Activated CD4-positive, CD25-positive, alpha-beta regulatory T cell treated with anti-CD3 and anti-CD28 coated beads, Interleukin-2, amount 50 U/mL, for 72 hours (primary cell): ENCODE measurements at places on chromosomes 6 and 20.

GRCh38 chr20:25318471-25319240, 70.8 kb downstream of the PYGB start:
- DNase-seq: no peak

- no peak for DNase-seq
These were observed 329.0 kb downstream of the GRIK2 start for GRCh38 chr6:101722471-101722870.

- DNase-seq: no peak
These were observed 73.9 kb downstream of the AHI1 start for GRCh38 chr6:135423649-135424128.

GRCh38 chr6:154605178-154605881, 94.8 kb upstream of the CNKSR3 start:
- DNase-seq: no peak

- DNase-seq: no peak
These were observed 850.8 kb downstream of the EPHA7 start for GRCh38 chr6:92568541-92568940.

GRCh38 chr6:112149719-112150263, 62.4 kb downstream of the FAM229B start:
- no peak for DNase-seq

- no peak for DNase-seq
These were observed 46.2 kb downstream of the MYB start for GRCh38 chr6:135227349-135227748.

- no peak for DNase-seq
These were observed 93.7 kb downstream of the NDUFAF5 start for GRCh38 chr20:13878566-13878965.

- DNase-seq: no peak
These were observed 954.3 kb downstream of the KIF16B start for GRCh38 chr20:15618912-15619311.

DNA sequence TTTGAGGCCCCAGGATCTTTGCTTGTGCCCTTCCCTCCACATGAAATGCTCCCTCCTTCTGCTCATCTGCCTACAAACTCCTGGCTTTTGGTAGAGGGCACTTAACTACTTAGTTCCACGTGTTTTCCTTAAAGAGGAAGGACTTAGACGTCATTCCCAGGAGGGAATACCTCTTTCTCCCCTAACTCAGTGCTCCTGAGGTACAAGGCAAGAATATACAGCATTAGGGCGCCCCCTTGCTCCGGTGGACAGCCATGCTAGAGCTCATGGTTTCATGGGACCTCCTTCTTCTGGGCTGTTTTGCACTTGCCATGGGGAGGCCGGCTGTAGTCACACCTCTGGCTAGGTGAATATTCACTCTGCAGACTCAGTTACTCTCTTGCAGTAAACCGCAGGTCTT, 93.8 kb upstream of the LY86 start:
- DNase-seq: no peak

GRCh38 chr6:57267586-57268293, 45.6 kb upstream of the RAB23 start:
- DNase-seq: no peak

DNA sequence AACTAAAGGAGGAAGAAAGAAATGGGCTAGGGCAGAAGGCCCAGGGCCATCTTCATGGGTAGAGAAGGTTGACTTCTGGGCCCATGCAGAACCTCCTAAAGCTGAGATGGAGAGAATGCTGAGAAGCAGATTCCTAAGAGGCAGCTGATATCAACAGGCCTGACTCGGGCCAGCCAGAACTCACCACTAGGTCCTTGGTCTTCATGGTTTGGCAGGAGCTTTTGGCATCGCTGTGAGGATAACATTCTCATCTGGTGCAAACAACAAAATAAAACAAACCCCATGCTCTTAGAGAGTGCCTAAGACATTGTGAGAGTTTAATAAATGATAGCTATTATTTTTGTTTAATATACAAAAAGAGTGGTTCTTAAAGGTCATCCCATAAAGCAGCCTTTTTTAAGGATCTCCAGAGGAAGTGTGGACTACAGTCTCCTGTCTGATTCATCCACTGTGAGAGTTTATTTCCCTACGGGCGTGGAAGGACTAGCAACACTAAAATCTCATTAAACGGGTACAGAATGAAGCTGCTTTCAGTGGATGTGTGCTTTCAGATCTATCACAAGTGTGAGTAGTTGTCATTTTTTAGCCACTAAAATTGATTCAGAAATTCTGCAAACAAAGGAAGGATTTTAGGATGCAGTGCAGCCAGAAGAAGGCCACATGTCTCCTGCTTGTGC, 160.0 kb downstream of the PLCB4 start:
- no peak for DNase-seq

- no peak for DNase-seq
These were observed 4.8 kb upstream of the RBPJL start for GRCh38 chr20:45301824-45302271.

- no peak for DNase-seq
These were observed 190.4 kb upstream of the DTNBP1 start for GRCh38 chr6:15853259-15853658.

GRCh38 chr6:162157167-162157870, 570.2 kb downstream of the PRKN start:
- no peak for DNase-seq

DNA sequence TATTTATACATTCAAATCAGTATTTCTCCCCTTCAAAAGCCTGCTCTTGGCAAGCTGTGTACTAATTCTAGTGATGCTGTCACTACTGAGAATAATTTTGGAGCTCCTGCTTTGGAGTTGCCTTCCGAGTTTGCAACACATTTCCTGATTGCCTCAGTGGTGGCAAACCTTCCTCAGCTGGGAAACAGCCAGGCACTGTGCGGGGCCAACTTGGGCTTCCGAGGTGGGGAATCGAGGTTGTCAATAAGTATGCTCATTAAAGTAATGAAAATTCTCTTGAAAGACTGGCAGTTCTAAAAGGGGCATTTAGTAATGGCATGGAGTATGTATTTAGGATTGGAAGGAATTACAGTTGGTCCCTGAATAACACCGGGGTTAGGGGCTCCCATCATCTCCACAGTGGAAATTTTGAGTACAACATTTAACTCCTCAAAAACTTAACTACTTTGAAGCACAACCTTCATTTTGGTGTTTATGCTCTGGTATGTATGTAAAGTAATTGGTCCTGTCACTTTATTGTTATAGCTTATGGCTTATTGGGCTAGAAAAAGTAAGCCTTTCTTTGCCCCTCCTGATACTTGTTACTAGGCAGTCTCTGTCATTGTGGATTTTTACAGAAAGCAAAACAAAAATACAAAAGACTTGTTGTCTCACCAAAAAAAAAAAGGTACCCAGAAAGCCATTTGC, 2.7 kb downstream of the PAQR8 start:
- DNase-seq: no peak

DNA sequence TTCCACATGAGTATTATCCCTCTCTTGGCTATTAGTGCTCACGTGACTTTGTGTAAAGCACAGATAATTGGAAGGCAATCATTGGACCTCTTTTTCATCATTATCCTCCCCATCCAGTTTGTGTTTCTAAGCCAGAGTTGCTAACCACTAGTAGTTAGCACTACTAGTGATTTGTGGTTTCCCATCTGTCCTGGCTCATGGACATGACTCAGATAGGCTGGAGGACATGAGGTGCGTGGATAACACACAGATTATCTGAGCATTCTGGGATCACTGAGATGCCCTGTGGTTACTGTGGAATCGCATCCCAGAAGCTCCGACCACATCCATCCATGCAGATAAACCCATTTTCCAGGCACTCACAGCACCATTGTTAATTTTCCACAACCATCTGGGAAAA, 123.8 kb upstream of the NAA20 start:
- no peak for DNase-seq

DNA sequence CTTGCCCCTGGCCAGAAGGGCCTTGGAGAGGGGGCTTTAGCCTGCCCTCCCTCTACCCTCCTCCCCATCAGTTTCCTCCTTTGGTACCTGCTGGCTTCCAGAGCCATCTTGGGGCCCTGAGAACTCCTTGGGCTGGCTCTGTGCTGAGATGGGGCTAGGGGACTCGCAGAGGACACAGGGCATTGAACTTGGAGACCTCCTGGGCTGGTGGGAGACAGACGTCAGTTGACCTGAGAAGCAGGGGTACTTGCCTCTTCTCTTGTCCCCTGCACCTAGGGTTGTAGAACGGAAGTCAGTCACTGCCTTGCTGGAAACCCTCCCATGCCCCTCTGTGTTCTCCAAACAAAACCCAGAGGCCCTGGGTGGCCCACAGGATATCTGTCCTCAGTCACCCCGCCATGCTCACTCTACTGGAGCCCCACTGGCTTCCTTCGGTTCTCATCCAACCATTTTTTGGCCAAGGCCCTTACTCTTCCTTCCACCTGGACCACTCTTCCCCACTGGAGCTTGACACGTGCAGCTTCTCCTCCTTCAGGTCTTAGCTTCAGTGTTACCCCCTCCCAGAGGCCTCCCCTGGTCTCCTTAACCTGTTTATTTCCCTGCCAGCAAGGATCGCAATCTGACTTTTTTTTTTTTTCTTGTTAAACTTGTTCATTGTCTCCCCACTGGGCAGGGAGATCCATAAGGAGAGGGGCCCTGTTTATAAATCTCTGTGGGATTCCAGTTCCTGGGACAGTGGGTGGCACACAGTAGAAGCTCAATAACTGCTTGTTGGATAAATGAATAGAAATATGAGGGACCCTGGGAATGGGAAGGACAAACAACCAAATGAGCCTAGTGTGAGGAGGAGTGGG, 971 bp downstream of the RBCK1 start:
- DNase-seq: no peak

DNA sequence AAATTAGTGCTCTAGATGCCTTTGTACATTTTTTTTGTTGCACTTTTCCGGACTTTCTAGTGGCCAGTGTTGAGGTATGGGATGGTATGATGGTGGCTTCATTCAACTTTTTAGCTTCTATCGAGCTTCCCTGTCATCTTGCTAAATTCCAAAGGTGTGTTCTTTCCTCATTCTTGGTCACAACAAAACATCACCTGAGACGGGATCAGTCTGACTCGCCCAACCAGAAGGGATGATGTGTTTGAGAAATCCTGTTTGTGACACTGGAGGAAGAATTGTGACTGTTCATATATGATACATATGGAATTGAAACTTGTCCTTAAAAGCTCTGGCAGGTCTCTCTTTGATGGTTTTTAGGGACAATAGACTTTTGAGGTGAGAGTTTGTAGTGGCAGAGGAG, 33.8 kb downstream of the KCNS1 start:
- DNase-seq: no peak

DNA sequence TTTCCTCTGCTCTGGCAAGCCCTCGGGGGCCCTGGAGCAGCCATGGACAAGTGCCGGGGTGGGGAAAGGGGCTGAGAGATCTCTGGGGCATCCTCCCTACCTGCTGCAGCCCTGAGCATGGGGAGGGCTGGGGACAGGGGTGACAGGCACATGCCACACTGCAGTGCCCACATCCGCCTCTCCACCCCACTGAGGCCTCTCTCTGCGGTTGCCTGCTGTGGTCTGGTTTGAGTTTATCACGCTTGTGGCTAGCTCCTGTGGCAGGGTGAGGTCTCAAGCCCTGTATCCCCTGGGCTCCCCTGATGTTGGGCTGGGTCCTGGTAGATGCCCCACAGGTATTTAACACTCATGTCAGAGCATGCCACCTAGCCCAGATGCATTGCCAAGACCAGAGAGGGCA, 52.9 kb upstream of the MLN start:
- peak; percentile 76 for DNase-seq

- DNase-seq: no peak
These were observed 35.3 kb downstream of the GRM4 start for GRCh38 chr6:34110610-34111009.

- DNase-seq: no peak
These were observed 140.1 kb downstream of the CEBPB start for GRCh38 chr20:50330504-50331313.

DNA sequence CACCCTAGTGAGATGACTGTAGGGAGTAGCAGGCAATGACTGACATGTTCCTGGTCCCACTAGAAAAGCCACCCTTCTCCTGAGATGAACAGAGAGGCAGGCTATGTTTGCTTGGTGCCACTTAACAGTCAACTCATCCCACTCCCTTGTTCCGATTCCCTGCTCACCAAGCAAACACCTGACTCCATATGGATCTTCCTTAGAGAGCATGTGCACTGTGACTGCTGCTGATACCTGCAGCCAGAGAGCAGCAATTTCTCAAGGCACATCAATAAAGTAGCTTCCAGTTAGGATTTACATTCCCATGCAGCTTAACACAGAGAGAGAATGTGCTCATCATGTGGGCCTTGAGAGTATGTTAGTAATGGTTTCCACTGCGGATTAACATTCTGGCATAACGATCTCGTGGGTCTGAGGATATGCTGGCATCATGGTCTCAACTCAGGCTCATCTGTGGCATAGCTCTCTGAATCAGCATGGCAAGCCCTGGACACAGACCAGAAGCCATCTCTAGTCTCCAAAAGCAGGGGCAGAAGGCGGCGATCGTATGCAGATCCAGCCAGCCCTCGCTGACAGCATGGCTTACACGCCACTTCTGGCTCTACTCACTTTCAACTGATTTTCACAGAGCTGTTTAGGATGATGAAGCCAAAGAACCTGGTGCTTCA, 43.9 kb downstream of the ATXN1 start:
- no peak for DNase-seq

DNA sequence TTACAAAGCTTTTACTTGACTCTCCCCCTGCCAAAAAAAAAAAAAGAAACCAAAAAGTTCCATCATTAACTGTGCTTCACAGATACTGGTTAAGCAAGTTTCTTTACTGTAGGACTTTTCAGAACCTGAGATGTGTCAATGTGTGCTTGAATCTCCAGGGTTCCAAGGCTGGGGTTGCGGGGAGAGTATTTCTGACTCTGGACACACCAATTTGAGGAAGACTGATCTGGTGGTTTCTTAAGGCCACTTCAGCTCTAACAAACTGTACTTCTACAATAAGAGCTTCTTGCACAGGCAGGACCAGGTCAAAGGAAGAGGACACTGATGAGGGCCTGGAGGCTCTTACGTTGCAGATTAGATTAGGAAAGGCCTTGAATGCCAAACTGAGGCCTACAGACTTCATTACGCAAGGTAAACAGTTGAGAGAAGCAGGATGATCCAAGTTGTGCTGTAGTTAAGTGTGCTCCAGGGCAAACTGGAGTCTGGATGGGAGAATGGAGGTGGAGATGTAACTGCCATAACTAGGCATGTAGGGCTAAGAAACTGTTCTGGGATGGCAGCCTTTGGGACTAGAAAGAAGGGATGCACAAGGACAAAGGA, 24.4 kb downstream of the COMMD7 start:
- DNase-seq: no peak

GRCh38 chr20:36805396-36805795, 31.8 kb upstream of the DSN1 start:
- DNase-seq: no peak

DNA sequence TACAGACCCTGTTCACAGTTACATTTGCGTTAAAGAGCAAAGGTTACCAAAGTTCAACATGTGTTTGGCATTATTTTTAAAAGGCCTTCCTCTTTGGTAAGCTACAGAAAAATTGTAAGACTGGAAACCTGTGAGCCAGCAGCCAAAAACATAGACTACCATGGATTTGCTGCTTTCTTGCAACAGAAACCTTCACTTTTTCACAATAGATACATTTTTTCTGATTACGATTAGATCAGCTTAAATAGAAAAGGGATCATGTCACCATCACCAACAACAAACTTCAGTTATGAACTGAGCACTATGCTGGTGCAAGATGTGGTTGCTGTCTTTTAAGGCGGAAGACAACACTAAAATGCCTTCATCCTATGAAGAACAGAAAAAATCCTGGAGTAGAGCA, 112.3 kb upstream of the MARCKS start:
- DNase-seq: no peak

- DNase-seq: no peak
These were observed 427.0 kb upstream of the EYS start for GRCh38 chr6:66134021-66134420.

GRCh38 chr20:38617011-38617829, 15.6 kb downstream of the ARHGAP40 start:
- DNase-seq: no peak
